NCI-H510A treated with DMSO at 0.1 percent for 48 hours (cell line): ENCODE measurements at places on chromosomes 2 and 18.

DNA sequence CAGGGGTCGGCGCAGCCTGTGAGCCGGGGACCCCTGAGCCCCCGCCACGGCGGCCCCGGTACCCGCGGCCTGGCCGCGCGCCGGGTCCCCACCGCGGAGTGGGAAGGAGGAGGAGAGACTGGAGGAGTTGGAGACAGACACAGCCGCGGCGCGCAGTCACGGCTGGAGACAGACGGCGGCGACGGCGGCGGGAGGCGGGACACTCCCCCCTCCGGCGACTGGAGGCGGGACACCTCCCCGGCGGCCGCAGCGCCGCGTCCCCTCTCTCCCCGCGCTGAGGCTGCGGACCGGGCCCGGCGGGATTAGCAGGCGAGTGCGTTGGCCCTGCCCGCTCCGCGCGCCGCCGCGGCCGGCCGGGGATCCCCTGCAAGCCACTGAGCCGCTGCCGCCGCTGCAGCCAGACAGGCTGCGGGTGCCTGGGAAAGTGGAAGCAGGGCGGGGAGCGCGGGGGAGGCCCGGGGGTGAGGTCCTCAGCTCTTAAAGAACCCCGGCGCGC lies 1.0 kb upstream of the LDLRAD4 start:
- no peak for DNase-seq

DNA sequence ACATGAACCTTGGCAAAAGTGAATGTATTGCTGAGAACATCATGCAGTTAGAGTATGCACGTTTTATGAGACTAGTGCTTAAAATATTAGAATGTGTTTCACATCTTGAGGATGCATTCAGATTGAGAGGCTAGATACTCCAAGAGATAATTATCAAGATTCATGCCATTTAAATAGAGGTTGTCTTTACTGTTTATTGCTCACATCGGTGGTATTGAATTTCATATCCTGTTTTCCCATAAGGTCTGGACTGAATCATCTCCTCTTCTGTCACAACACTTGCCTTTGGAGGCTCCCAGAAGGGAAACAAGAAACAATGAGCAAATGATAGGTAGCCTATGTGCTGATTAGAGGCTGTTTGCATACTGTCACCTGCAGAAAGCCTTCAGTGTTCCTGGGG lies 83.8 kb downstream of the CLHC1 start:
- DNase-seq, result peak; percentile 71

- no peak for DNase-seq
These were observed 196.4 kb downstream of the TNS1 start for GRCh38 chr2:217806482-217806765.

GRCh38 chr2:12091201-12091806 lies 344.9 kb downstream of the LPIN1 start:
- DNase-seq, result no peak

DNA sequence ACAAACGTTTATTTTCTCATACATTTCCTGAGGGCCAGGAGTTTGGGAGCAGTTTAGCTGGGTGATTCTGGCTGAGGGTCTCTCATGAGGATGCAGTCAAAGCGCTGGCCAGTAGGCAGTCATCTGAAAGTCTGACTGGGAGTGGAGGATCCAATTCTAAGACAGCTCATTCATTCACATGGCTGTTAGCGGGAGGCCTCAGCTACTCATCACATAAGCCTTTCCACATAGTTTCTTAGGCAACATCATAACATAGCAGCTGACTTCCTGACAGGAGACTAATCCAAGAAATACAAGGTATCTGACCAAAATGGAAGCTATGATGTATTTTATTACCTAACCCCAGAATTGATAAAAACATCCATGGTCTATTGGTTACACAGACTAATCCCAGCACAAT lies 2.9 kb upstream of the MRPL44 start:
- no peak for DNase-seq

DNA sequence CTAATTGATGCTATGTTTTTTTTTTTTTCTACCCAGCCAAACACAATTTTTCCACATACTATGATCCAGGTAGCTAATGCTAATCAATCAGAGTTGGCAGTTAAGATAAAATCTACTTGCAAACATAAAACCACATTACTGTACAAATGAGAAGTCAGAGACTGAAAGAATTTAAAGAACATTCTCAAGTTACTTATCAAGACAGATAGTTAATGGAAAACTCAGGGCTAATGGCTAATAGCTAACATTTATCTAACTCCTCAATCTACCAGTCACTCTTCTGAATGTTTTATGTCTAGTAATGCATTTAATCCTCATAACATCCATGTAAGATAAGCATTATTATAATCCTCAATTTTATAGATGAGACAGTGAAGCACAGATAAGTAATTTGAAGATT lies 537.6 kb upstream of the SETBP1 start:
- no peak for DNase-seq

GRCh38 chr2:176582990-176583481 lies 313.8 kb downstream of the MTX2 start:
- no peak for DNase-seq

GRCh38 chr18:59142274-59142673 lies 2.6 kb downstream of the SEC11C start:
- no peak for DNase-seq

DNA sequence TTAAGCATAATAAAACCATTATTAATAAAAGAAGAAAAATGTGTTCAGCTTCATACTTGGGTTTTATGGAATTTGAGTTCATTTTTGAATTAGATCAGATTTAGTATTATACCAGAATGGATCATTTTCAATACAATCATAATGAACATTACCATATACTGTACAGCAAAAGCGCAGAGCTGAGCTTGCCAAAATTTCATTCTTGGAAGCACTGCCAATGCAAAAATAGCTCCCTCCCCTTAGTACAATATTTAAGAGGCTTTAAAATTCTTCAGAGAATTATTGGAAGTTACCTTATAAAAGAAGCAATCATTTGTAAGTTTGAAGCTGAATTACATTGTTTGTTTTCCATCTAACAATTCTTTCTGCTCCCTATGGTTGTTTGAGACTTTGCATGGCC lies 938.1 kb upstream of the SLC39A10 start:
- no peak for DNase-seq

- no peak for DNase-seq
These were observed 12.1 kb downstream of the GALNT14 start for GRCh38 chr2:31125918-31126695.

GRCh38 chr2:162932416-162932815 lies 93.8 kb upstream of the KCNH7 start:
- no peak for DNase-seq

DNA sequence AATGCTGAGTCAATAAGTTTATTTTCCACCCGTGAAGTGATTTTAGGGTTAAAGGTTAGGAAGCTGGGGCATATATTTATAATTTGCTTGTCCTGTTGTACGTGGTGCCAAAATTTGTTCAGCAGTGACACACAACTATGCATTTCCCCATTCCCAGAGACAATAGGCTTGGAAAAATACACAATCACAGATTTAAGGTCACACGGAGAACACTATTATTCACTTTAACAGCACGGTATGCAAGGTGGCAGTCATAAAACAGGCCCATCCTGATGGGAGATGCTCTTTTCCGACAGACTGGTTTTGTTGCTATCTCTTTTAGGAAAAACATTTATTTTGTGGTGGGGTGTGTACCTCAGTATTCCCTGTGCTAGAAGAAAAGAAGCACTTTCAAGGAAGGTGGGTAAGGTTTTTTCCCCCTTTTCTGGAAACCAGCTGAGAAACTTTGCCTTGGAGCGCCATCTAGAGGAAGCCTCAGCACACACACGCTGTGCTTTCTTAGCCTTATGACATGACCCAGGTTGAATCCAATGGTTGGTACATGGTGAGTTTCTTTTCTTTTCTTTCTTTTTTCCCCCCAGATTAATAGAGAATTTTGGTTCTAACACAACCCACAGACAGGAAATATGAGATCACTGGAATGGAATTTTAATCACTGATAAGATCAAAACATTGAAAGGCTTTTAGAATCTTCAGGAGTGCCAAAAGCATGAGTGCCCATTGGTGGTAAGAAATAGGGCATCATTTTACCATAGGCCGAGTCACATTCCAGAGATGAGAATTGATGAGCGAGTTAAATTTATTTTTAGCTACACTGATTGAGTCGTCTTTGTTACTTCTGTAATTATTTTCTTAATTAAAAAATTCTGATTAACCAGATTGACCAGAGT lies 332.1 kb downstream of the AGPS start:
- peak; percentile 85 for DNase-seq

DNA sequence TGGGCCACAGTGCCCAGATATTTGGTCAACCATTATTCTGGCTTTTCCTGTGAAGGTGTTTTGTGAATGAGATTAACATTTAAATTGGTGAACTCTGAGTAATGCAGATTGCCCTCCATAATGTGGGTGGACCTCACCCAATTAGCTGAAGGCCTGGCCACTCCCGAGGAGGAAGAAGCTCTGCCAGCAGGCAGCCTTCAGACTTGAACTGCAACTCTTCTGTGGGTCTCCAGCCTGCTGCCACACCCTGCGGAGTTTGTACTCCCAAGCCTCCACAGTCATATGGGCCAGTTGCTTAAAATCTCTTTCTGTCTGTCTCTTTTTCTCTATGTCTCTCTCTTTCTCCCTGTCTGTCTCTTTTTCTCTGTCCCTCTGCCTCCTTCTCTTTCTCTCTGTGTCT lies 262.7 kb downstream of the MYCN start:
- no peak for DNase-seq

GRCh38 chr2:4483050-4483449 lies 779.7 kb downstream of the DCDC2C start:
- DNase-seq, result no peak

DNA sequence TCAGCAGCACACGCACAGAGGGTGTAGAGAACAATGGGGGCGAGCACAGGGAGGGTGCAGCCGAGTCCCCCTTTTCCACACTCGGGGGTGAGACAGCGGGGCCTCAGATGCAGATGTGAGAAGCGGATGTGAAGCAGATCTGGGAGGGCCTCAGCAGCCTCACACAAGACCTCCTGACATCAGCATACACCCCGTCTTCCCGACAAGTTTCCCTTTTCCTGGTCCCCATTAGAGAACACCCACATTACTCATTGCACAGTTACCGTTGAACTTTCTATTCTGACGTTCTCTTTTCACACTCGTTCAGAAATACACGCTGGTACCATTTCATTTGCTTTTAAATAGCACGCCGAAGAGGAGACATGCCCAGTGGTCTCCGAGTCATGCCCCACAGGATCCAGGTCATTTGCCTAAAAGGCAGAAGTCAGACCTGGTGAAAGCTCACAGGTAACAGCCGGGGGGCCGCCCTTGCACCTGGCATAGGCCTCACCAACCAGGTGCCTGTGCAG lies 129.5 kb upstream of the ID2 start:
- DNase-seq, result no peak

DNA sequence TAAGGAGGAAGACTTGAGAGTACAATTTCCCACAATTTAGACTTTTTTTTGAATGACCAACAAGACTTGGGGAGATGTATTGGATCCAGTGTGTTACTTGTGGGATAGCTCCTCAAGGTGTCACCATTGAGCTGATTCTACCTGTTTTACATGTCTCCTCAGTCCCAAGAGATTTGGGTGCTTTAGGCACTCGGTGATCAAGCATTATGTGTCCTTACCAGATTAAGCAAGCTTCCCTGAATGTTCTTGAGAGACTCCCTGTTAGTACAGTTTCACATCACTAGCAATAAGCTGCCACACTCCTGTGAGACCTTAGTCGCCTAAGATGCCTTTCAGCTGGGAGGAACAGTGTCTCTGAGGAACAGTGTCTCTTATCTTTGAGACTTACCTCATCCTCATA lies 384.3 kb upstream of the SYT4 start:
- no peak for DNase-seq

DNA sequence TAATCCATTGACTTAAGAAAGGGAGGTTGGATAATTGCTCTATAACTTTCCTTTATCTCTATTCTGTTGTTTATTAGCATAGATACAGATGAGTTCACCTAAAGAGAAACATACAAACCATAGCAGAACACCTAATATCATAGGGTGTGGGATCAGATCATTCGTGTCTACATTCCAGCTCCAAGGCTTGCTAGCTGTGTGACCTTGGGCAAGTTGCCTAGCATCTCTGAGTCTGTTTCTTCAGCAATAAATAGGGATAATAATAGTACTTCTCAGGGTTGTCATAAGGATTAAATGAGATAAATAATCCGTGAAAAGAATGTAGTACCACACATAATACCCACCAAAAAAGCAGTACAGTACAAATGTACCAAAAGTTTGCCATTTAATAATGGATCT lies 126.2 kb downstream of the PLB1 start:
- DNase-seq, result no peak

DNA sequence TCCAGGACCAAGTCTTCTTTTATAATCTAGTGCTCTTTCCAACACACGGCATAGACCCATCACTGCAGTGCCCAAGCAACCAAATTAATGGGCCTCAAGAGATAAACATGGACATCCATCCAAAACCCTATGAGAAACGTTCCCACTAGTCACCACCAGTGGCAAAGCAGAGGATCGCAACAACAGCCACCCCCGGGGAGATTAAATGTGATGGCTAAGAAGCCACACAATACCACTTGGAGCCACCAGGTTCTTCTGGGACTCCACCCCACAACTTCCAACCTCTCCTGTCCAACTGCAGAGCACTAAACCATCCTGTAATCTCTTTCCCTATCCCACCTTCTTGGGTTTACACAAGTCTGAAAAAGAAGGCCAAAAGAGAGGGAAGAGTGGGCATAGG lies 123.8 kb downstream of the BCL11A start:
- DNase-seq, result no peak

DNA sequence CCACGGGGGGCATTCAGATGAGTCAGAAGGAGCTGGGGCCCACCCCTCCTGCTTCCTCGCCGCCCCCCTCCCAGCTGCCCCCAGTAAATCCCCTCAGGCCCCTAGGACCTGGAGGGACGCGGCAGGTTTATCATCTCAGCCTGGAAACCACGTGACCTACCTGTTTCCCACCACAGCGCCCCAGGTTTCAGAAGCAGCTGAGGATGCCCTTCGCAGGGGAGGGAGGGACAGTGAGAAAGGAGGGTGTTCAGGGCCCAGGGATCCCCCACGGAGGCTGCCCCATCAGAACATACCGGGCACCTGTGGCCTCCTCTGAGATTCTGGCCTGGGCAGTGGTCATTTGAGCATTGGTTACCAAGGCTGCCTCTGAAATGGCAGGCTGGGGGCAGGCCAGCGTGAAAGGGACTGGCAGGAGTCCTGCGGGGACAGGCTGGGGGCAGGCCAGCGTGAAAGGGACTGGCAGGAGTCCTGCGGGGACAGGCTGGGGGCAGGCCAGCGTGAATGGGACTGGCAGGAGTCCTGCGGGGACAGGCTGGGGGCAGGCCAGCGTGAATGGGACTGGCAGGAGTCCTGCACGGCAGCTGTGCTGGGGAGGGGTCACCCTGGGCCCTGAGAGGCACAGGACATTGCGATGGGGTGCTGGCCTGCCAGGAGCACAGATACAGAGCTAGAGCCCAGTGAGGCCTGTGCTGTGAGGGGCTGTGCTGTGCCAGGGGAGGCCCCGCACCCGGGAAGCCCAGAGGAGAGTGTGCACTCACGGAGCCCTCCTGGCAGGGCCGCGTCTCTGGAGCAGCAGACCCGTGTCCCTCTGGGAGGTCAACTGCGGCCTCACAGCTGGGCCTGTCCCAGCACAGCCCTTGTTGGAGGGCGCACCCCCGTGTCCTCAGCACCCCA lies 1.6 kb downstream of the NEU4 start:
- no peak for DNase-seq
